Smooth muscle cell of trachea (primary cell): ENCODE measurements at places on chromosomes 2 and 18. TPM values are rescaled to one million over a fixed set of nuclear protein-coding genes. Genes with fewer than 3 reads are reported as not detected.

The VAMP8 gene
- total RNA-seq: 1.5 and 2.8 TPM in 2 replicates

The TNFAIP6 gene
- total RNA-seq: 32.4 and 40.9 TPM in 2 replicates

The COL6A3 gene
- 2,183 and 3,095 TPM in 2 replicates for total RNA-seq

The ABCG5 gene
- not detected in 2 replicates for total RNA-seq

The SPEG gene
- 11.3 and 21.7 TPM in 2 replicates for total RNA-seq

The GPAT2 gene
- 16.2 and 19.3 TPM in 2 replicates for total RNA-seq

The UGT1A10 gene
- total RNA-seq: not detected in 2 replicates

The CNTNAP5 gene
- not detected in 2 replicates for total RNA-seq

The ALPG gene
- total RNA-seq: not detected in 2 replicates

The KLHL41 gene
- total RNA-seq: 5.4 and 9.8 TPM in 2 replicates

The GREB1 gene
- 0.44 and 2.2 TPM in 2 replicates for total RNA-seq

The TMEFF2 gene
- total RNA-seq: 1.7 and 2.8 TPM in 2 replicates

The MOB4 gene
- total RNA-seq: 24.8 and 31.1 TPM in 2 replicates

The HSBP1L1 gene
- total RNA-seq: 4.0 and 5.8 TPM in 2 replicates

The ABCG8 gene
- not detected in 2 replicates for total RNA-seq

The SPATA3 gene
- not detected in 2 replicates for total RNA-seq

The CCDC141 gene
- under 0.01 and 0.29 TPM in 2 replicates for total RNA-seq
